ENCODE measurements at places on chromosomes 6 and 20. TPM values are rescaled to one million over a fixed set of nuclear protein-coding genes. Genes with fewer than 3 reads are reported as not detected.

C20orf204 gene
- total RNA-seq: 0.59 TPM

SIRPB2 gene
- total RNA-seq: under 0.01 TPM

OR2J1 gene
- total RNA-seq: not detected

ASCC3 gene
- total RNA-seq: 69.2 TPM

TBCC gene
- 33.7 TPM for total RNA-seq

GRCh38 chr6:137726582-137726981, 140.5 kb upstream of the TNFAIP3 start:
- DNase-seq: no peak

- no peak for DNase-seq
Observed at GRCh38 chr6:3805448-3806123, 43.6 kb upstream of the FAM50B start.

- no peak for DNase-seq
Observed at GRCh38 chr6:1426416-1426815, 37.0 kb downstream of the FOXF2 start.

GRCh38 chr20:58447511-58448391, 58.7 kb downstream of the VAPB start:
- DNase-seq: peak; percentile 45

DNA sequence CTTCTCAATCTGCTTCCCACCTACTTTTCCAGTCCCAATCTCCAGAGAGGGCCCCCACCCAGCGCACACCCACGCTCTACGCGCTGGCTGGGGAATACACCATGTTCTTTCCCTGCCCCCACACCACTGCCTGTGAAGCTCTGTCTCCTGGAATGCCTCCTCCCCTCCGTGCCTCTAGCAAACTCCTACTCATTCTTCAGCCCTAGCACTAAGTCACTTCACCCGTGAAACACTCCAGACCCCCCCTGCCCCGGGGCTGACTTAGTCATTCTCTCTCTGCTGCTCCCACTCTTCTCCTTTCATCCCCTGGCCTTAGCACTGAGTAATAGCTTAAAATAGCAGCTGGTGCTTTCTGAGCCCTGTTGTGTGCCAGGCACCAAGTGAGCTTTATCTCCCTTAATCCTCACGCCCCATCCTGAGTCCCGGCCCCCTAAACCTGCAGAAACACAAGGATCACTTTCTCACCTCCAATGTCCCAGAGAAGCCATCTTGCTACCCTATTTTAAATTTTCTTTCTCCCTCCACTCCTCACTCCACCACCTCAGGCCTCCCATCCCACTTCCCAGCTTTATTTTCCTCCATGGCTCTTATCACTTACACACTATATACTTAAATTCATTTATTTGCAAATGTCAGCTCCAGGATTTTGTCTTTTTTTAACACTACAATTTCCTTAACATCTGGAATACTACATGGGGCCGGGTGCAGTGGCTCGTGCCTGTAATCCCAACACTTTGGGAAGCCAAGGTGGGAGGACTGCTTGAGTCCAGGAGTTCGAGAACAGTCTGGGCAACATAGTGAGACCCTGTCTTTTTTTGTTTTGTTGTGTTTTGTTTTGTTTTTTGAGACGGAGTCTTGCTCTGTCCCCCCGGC, 6.3 kb upstream of the PARD6B start:
- peak; percentile 97 for DNase-seq

GRCh38 chr6:140544431-140544830, 1170.0 kb upstream of the CITED2 start:
- DNase-seq: no peak

- no peak for DNase-seq
Observed at GRCh38 chr20:24314053-24314452, 155.4 kb upstream of the SYNDIG1 start.

GRCh38 chr20:63854766-63855362, 6.4 kb upstream of the ABHD16B start:
- peak; percentile 93 for DNase-seq

- no peak for DNase-seq
Observed at GRCh38 chr6:45969026-45969425, 46.6 kb downstream of the CLIC5 start.

Measured in osteoblast (primary cell).